Smooth muscle cell of trachea (primary cell): ENCODE measurements at places on chromosomes 7 and 10. TPM values are rescaled to one million over a fixed set of nuclear protein-coding genes. Genes with fewer than 3 reads are reported as not detected.

TMEM273 gene
- not detected in 2 replicates for total RNA-seq

USP6NL gene
- 10.3 and 11.1 TPM in 2 replicates for total RNA-seq

C7orf33 gene
- total RNA-seq: not detected in 2 replicates

OIT3 gene
- total RNA-seq: under 0.01 and 0.17 TPM in 2 replicates

WNT16 gene
- 0.50 and 1.2 TPM in 2 replicates for total RNA-seq

PPA1 gene
- 248 and 281 TPM in 2 replicates for total RNA-seq
